ENCODE measurements at places on chromosomes 4 and X. TPM values are rescaled to one million over a fixed set of nuclear protein-coding genes. Genes with fewer than 3 reads are reported as not detected.

SYP gene
- 8.7 TPM for total RNA-seq

ENOX2 gene
- 3.3 TPM for total RNA-seq

RIBC1 gene
- total RNA-seq: 3.5 TPM

DNA sequence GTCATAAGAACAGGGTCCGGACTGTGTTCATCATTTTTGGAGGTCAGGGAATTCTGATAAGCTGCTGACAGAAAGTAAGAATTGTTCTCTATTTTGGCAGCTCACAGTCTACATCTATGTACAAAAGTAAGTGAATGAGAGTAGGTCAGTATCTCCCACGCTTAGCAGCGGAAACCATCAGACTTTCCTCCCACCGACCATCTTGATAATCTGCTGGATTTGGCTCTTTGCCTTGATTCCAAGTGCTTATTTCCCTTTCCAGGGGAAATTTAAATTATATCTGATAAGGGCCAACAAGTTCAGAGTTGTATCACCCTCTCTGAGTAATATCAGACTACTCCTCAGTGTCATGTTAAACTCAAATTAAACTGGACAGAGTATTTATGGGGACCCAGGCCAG, 118.0 kb downstream of the CAMK2D start:
- DNase-seq: no peak

DNA sequence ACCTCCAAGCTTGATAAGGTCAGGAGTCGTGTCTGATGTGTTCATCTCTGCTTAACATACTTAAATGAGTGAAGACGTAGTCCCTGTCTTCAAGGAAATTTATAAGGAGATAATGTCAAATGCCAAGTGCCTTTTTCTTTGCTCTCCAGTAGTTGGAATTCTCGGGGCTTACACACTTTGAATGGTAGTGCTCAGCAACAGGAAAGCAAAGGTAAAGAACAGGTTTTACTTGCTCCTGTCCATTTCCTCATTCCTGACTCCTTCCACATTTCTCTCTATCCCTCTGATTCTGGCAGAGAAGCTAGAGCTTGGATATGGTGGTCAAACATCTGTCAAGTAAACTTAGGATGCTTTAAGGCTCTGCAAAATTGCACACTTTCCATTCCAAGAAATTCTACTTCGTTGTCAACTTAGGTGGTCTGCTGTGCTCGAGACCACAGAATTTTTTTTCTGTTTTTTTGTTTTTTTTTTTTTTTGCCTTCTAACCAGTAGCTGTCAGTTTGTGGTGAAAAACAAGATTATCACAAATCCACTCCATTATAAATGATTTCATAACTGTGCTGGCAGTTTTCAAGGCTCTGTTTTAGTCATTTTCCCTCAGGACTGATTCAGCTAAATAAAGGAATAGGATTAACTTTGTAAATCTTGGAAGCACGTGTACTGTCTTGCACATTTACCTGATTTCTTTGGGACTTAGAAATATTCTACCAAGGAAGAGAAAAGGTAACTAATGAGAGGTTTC, 180.8 kb upstream of the ANXA3 start:
- no peak for DNase-seq

- DNase-seq: peak; percentile 85
These were observed 30.5 kb upstream of the TCEAL4 start for GRCh38 chrX:103554687-103555424.

- DNase-seq: no peak
These were observed 40.0 kb downstream of the RIPPLY1 start for GRCh38 chrX:106862972-106863688.

All from G401 (cell line).